ENCODE measurements at places on chromosomes 6 and 20.

DNA sequence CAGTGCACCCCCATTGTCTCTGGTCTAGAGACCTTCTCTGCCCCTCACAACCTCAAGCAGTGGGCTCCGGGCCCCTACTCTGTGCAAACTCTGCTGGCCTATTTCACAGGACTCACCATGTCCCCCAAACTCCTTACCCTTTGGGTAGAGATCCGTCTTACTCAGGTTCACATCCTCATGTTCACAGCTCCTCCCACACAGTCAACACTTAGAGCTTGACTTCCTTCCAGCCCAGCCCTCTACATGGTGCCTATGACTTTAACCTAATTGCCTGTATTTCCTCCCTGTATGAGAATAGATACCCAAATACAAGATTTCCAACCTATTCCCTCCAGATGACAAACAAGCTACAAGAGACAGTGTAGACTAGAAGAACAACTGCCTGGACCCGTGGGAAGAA is 528.6 kb upstream of the JARID2 start:
- no peak for DNase-seq

DNA sequence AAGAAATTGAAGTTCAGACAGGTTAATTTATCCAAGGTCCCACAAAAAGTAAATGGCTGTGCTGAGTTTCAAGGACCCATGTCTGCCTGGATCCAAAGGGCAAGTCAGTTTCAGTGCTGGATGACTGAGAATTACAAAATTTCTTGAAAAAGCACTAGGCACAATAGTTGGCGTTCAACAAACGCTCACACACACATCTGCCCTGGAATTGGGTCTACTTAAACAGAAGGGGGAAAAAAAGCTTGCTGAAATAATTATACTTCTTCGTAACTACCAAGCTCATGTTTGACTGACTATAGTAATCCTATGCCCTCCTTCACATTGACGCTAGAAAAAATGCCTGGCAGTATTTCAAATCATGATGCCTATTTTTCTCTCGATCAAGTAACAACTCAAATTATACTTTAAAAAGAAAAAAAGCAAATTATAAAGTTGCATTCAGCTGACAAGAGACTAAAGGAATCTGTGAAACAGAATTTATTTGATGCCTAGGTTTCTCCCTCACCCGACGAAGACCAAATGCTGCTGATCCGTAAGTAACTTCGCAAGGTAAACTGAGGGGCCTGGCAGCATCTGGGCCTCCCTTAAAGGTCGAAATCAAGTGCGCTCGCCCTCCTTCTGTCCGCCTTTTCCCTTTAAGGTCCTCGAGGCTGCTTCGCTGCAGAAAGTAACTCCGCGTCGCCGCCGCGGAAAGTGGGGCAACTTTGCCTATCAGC is 650 bp upstream of the CD2AP start:
- peak; percentile 35 for DNase-seq

- DNase-seq: no peak
Observed at GRCh38 chr6:166174031-166174430, 6.4 kb upstream of the TBXT start.

DNA sequence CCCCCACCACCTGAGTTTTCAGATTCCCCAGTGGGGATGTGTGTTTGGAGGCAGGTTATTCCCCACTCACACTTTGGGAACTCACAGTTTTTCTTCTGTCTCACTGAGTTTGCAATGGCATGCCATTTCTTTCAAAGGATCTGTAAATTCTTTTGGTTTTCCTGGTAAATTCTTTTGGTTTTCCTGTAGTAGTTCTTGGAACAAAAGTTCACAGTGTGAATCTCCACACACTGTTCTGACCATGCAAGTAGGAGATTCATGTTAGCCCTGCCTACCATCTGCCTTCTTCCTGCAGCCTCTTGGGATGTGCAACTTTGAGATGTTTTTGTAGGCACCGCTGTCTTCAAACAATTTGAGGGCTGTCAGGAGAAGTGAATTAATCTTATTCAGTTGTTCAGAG is 165.6 kb upstream of the OGFRL1 start:
- no peak for DNase-seq

GRCh38 chr6:45072673-45073072 is 255.5 kb upstream of the RUNX2 start:
- no peak for DNase-seq

GRCh38 chr6:13523826-13524622 is 36.6 kb upstream of the GFOD1 start:
- peak; percentile 73 for DNase-seq

- DNase-seq: no peak
Observed at GRCh38 chr6:84161190-84161589, 66.3 kb downstream of the CEP162 start.

- DNase-seq: no peak
Observed at GRCh38 chr6:101803136-101803535, 409.6 kb downstream of the GRIK2 start.

- DNase-seq: no peak
Observed at GRCh38 chr20:21371193-21371592, 26.1 kb downstream of the NKX2-4 start.

DNA sequence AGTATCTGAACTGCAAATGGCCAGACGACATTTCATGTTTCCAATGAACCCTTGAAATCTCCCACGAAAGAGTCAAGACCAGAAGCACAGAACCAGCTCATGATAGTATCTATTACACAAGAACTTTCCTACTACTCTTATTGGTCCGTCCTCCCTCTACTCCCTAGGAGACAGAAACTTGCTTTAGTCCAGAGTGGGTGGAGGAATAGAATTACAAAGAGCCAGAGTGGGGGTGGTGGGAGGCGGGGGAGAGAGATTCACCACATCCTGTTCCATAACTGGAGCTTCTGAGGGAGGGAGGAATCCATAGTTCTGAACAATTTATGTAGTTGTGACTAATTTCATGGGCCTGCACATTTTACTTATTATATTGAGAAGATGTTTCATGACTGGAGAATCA is 18.5 kb upstream of the WFDC10A start:
- DNase-seq: no peak

- DNase-seq: peak; percentile 48
Observed at GRCh38 chr6:93624408-93624807, 205.0 kb upstream of the EPHA7 start.

DNA sequence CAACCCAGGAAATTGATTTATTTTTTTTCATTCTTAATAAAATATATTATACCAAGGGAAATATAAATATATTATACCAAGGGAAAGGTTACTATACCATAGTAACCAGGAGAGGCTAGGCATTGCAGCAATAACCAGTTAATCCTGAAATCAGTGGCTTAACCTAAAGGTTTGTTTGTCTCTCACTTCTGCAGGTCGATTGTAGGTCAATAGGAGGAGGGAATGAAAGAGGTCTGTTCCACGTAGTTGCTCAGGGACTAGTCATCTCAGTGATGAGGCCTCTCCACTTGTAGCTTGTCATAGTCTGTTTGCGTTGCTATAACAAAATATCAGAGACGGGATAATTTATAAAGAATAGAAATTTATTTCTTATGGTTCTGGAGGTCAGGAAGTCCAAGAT is 168.0 kb downstream of the GJA1 start:
- no peak for DNase-seq

All from NCI-H2171 treated with DMSO at 0.1 percent for 48 hours (cell line).